ENCODE measurements at places on chromosomes 1 and 21.

GRCh38 chr1:242146652-242147051, 147.8 kb upstream of the MAP1LC3C start:
- DNase-seq: no peak

DNA sequence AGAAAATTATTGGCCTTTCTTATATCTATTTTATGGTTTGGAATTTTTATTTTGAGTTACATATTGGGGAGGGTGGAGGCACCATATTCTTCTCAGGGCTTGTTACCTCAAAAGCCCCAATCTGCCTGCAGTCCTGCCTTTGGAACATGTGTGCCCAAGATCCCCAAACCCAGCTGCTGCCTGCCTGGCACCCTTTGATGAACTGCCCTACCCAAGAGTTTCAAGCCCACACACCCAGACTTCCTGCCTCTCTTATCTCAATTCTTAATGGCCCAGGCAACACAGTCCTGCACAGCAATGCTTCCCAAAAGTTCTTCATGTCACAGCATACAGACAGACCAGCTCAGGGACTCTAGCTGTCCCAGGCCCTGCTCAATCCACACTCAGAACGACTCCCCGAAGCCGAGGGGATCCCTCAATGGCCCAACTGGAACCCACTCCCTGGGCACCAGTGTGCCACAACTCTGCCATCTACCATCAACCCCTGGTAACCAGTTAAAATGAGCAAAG, 19.2 kb downstream of the OLFML2B start:
- no peak for DNase-seq

DNA sequence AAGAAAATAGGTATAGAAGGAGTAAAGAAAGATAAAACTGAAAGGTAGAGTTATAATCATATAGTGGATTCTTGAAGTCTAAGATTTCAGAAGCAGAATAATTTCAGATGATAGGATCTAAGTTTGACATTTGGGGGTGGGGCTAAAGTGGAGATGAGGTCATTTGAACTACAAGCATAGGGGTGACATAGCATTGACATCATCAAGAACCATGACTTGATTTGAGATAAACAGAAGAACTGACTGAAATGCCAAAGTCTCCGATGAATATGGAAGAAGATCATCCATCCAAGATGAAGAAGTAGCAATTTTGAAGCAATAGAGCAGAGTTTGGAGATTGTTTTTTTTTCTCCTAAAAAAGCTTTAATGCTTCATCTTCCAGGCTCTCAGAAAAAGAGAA, 122.3 kb downstream of the MACF1 start:
- no peak for DNase-seq

- DNase-seq: no peak
Measured at GRCh38 chr1:157472056-157472701, 80.1 kb downstream of the FCRL5 start.

- DNase-seq: peak; percentile 51
Measured at GRCh38 chr1:185696422-185697150, 37.6 kb upstream of the HMCN1 start.

DNA sequence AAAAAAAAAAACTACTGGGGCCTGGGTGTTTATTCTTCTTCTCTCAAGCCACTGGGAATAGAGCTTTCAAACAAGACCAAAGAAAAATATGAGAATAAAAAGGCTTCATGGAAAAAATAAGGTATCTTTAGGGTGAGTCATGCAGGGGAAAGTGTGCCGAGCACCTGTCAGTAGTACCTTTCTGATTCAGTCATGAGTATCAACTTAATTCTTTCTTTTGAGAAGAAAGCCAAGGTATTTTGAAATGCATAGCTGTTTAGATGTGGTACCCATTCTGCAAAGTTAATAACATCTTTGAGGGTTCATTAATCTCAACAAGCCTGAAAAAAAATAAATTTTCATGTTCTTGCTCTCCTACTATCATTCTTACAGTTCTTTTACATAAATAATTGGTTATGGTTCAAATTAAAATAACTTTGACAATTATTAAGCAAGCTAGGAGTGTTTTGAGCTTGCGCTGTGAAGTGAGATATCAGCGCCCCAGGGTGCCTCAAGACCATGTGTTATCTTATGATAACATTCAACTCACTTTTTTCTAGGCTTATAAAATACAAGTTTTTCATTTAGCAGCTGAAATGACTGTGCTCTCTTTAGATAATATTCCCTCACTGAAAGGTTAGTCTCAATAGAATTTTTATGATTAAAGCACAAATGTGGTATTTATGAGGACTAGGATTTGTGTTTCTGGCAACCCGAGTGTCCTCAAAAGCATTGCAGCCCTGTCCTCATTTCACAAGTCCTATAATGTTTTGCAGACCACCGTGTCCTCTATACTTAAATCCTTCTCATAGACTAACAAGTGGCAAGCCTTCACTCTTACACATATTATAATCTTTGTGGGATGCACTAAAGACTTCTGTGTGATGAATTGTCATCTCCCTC, 138.6 kb downstream of the SLC44A5 start:
- DNase-seq: no peak

DNA sequence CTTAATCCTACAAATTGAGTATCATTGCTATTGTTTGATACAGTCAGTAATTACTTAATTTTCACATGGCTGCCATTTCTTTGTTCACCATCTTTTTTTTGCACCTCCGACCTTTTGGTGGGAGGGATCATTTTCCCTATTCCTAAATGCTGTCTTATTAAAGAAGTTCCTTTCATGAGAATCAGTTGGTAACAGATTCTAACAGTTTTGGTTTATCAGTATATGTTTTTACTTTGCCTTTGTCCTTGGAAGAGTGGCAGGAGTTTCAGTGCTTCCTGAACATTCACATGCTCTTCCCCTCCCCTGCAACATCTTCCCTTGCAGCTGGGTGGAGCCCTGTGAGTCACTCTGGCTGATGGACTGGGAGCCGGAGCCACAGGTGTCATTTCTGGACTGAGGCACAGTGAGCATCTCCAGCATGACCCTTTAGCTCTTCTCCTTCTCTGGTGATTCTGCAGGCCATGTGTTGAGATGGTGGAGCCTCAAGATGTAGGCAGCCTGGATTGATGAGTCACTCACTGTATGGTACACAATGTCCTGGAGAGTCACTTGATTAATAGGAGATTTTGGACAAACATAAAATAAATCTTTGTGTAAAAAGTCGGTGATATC, 217.7 kb downstream of the URB2 start:
- DNase-seq: peak; percentile 67

GRCh38 chr21:45438391-45439145, 33.6 kb downstream of the COL18A1 start:
- no peak for DNase-seq

DNA sequence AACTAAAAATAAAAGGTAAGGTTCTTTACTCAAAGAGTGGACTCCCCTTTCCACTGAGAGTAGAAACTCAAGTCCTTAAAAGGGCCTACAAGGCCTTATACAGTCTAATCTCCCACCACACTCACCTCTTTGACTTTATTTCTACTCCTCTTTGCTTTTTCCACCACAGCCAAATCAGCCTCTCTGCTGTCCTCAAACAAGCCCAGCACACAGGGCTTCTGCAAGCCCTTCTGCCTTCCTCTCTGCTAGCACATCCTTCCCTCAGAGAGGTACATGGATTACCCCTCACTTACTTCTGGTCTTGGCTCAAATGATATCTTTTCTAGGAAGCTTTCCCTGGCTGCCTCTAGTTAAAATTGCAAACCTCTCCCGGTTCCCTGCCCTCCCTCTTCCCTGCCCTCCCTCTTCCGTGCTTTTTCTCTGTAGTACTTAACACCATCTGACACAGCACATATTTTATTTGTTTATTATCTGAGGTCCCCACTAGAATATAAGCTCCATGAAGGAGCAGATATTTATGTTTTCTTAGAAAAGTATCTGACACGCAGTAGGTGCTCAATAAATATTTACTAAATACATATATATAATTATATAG, 1.7 kb downstream of the LYST start:
- DNase-seq: no peak

DNA sequence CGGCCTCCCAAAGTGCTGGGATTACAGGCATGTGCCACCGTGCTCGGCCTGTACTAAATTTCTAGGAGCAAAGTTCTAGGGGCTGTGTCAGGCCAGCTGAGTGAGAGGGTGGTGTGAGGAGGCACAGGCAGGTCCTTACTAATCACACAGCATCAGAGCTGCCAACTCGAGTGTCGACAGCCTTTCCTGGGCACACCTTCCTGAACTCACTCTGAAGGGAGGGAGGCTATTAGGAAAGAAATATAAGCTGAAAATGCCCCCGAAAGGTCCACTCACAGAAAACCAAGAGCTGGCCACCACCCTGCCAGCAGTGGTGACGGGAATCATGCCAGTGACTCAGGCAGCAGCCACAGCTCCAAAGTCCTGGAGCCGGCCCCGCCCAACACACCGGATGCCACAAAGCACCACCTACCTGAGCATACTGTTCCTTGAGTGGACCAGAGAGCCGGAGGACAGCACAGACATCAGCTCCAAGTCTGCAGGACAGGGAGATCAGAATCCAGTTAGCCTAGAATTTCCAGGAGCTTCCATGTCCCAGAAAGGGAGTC, 4.5 kb downstream of the PMVK start:
- no peak for DNase-seq

- no peak for DNase-seq
Measured at GRCh38 chr1:196685506-196685905, 33.7 kb downstream of the CFH start.

DNA sequence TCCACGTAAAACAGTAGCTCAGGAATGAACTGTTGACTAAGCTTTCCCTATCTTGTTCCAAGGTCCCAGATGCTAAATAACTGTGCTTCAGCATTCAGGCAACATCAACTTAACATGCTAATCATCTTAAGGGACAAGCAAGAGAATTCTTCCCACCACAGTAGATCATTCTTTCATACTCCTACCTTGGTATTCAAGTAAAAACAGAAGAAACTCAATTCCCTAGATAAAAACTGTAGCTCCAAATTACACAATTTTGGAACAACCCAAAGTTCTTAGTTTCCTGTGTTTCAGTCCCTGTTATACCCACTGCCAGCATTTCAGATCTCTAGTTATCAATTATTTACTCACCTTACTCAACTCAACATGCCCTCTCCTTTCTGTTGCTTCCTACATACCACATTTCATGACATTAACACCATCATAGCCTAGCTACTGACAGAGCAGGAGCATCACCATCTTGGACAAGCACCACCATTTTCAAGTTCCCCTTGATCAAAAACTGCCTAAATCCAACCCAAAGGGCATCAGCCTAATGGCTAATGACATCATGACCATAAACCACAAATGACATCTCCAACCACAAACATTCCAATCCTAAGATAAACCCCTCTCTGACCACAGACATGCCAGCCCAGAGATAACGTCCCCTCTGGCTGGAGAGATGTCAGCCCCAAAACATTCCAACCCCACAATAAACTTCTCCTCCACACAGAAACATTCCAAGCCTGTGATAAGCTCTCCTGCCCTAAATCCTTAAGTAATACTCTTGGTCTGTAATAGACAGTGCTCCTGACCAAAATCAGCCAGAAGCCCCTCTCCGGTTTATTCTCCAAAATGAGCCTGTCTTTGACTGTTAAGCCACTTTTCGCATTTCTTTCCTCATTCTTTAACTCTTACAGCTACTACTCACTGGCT, 191.2 kb downstream of the RERE start:
- DNase-seq: no peak

DNA sequence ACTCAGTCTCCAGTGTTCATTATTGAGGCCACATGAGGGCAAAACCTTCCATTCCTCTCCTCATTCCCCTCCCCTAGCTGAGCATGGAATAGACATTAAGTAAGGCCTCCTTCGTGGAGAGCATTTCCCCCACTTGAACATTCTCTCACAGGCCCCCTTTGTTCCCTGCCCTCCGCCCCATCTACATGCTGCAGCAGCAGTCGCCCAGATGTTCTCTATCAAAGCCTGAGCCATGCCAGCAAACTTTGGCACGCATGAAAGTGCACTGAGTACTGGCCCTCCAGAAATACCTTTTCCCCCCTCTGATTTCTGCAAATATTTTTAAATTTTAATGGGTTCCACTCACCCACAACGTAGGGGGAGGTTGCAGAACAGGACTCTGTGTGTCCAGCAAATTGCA, 20.9 kb upstream of the GORAB start:
- DNase-seq: no peak

GRCh38 chr1:117641536-117641935, 35.7 kb downstream of the TENT5C start:
- no peak for DNase-seq

- no peak for DNase-seq
Measured at GRCh38 chr1:46152016-46152415, 19.6 kb upstream of the PIK3R3 start.

DNA sequence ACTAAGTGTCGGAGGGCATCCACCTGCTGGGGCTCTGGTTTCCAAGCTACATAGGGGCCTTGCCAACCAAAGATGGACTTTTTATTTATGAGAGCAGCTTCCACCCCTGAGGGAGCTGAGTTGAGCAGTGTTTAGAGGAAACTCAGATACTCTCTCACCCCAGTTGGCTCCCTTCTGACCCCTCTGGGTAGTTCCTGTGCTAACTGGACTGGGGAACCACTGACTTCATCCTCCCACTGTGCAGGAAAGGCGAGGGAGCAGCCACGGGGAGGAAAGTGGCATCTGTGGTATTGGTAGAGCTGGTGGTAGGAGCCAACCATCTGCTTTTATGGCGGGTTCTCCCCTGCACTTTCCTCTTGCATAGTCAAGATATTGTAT, 70.4 kb downstream of the MPZL1 start:
- DNase-seq: no peak

DNA sequence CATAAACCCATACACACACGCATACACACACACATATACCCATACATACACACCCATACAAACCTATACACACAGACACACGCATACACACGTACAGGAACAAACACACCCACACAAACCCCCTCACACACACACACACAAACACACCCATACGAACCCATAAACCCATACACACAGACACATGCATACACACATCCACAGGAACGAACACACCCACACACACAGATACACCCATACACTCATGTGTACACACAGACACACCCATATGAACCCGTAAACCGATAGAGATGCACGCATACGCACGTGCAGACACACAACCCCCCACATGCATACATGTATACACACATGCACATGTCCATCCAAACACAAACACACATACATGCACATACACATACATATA, 9.5 kb downstream of the WNT9A start:
- no peak for DNase-seq

GRCh38 chr1:180271272-180272255, 41.5 kb downstream of the LHX4 start:
- DNase-seq: no peak

DNA sequence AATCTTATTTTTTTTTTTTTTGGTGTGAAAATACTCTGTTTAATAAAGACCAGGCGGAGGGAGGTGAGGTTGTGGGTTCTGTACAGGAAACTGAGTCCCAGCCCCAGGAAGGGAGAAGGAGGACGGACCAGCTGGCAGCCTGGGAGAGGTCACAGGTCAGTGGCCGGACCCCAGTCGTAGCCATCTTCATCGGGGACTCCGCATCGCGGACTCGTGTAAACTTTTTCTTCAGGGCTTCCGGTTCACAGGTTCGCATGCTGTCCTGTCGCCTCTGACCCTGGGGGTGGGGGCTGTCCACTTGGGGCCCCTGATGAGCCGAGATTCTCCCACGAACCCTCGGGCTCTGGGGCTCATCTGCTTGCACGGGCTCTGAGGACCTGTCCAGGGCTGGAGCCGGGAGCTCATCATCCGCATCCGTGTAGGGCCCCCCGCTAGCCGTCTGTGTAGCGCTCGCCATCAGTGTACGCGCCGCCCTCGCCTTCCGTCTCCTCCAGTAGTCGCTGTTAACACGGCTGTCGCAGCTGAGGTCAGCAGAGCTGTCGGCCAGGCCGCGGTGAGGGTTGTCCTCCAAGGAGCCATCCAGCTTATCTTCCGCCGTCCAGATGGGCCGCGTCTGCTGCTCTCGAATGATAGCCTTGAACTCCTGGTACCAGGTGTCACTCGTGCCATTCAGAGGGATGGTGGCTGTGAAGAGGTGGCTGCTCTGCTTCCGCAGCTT, 975.7 kb upstream of the PRMT6 start:
- no peak for DNase-seq

Data from NCI-H510A (cell line).